ENCODE measurements at places on chromosomes 13 and 19.
A peak's percentile ranks its signal among the peaks of the same experiment; 100 is the strongest.

DNA sequence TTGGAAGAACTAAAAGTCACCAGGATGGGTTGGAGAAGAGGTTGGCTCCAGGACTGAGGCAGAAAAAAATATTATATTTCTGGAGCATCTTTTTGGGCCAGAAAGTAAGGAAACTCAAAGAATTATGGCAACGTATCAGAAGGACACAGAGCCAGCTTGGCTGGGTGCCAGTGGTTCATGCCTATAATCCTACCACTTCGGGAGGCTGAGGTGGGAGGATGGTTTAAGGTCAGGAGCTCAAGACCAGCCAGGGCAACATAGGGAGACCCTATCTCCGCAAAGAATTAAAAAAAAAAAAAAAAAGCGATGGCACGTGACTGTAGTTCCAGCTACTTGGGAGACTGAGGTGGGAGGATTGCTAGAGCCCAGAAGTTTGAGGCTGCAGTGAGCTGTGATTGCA, 108.1 kb downstream of the GADD45B start:
- no peak for DNase-seq

DNA sequence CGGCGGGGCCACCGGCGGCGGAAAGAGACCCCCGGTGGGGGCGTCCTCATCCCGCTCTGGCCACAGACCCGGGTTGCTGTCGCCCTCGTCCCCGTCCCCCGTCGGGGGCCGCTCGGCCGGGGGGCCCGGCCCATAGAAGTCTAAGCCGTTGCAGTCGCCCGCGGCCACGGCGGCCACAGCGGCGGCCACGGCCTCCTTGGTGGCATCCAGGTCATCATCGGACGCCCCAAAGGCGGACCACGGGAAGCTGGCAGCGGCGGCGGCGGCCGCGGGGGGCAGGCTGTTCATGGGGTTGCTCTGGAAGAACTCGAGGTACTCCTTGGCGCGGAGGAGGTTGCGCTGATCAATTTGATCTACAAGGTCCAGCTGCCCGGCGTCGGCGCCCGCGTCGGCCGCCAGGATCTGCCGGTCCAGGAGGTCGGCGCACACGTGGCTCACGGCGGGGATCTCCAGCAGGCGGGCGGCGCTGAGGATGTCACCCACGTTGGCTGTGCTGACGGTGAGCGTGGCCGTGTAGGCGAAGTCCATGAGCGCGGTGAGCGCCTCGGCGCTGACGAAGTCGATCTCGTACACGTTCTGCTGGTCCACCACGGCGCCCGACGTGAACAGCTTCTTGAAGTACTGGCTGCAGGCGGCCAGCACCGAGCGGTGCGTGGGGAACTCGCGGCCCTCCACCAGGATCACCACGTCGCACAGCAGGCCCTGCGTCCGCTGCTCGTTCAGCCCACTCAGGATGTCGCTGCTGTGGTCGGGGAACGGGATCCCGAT, 12.1 kb downstream of the ZBTB7A start:
- DNase-seq: no peak

GRCh38 chr13:35979361-35979951, 151.7 kb downstream of the DCLK1 start:
- DNase-seq: no peak

DNA sequence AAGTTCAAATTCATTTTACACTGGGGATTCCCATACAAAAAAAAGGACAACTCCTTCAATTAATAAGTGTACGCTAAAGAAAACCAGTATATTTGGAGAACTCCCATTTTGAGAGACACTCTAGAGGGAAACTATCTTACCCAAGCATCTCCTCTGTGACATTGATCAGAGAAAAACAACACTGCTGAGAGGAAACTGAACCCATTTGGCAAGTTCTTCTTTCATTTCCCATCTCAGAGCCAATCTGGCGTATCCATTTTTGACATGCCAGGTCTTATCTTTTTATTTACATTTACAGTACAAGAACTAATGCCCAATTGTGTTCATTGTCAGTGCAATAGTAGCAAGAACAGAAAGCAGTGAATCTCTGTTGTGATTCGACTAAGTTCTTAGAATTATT, 30.1 kb downstream of the LIG4 start:
- no peak for DNase-seq

GRCh38 chr13:97284558-97284957, 62.4 kb downstream of the MBNL2 start:
- DNase-seq: no peak

GRCh38 chr19:28185646-28186045, 1027.3 kb downstream of the UQCRFS1 start:
- no peak for DNase-seq

DNA sequence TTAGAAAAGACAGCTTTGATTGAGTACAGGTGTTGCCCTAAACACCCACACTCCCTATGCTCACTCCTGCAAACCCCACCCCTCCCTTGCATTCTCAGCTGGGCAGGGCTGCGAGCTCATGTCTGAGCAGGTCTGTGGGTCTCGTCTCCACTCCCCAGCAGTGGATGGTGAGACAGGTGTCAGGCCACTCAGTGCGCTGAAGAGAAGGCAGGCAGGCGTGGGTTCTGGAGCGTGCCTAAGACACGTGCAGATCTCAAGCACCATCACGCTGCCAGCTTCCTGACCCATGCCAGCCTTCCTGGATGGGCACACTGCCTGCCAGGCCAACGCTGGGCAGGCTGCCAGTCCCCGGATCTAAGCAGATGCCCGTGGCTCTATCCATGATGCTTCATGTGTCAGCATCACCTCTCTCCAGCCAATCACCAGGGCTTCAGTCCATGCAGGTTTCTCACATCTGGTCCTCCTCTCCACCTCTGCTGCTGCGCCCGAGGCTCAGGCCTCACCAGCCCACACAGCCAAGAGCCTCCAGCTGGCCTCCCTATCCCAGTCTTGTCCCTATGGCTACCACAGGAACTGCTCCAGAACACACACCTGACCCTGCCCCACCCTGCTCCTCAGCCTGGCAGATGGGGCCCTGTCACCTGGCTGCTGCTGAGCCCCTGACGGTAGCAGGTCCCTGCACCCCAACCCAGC, 42.6 kb downstream of the EPS15L1 start:
- no peak for DNase-seq

- no peak for DNase-seq
Observed at GRCh38 chr13:109821103-109821502, 34.7 kb upstream of the IRS2 start.

DNA sequence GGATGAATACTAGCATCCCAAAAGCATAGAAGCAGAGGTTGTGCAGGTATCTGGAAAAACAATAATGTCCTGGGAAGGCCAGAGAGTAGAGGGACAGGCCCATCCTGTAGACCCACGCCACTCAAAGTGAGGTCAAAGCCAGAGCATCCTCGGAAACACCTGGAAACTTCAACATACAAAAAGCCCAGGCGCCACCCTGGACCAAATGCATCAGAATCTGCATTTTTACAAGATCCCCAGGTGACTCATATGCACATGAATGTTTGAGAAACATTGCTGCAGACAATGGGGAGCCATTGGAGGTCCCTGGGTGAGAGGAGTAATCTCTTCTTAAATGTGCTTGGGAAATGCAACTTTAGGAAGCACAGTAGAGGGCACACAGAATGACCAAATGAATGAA, 684.1 kb downstream of the DIAPH3 start:
- DNase-seq: no peak

- no peak for DNase-seq
Observed at GRCh38 chr19:2602391-2603181, 99.9 kb downstream of the GNG7 start.

- no peak for DNase-seq
Observed at GRCh38 chr13:110216006-110216397, 91.0 kb downstream of the COL4A1 start.

GRCh38 chr13:27966641-27967202, 2.4 kb downstream of the CDX2 start:
- DNase-seq: no peak

- DNase-seq: no peak
Observed at GRCh38 chr19:6402837-6403608, 10.1 kb upstream of the GTF2F1 start.

DNA sequence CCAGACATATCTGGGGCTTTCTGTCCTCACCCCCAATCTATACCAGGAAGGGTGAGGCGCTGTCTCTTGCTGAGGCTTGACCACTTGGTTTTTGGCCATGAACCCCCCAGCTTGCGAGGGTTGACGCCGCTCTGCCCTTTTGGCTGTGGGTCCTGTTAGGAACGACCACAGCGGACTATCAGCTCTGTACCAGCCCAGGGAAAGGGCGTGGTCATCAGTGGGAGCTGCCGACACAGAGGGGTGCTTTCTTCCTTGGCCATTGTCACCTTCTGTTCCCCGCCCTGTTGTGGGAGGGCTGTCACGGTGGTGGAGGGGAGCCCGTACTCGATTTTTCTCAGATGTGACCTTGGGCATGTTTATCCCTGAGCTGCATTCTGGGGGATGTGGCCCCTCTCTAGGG, 5.7 kb downstream of the DCAF15 start:
- DNase-seq: peak; percentile 88

DNA sequence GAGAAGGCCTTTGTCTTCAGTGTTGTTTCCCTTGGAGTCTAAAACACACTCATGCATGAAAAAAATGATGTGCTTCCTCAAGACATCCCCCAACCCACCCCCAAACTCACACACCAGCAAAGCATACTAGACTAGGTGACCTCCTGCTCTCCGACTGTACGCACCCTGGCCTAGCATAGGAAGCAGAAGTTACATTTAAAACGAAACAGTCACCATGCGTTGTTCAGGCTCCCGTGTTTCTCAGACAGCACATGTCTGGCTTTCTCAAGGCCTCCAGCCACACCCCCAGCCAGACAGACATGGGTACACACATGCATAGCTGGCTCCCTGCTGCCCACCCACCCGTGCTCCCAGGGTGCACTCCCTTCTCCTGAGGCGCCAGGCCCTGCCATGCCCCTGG, 28.7 kb upstream of the C1QTNF9 start:
- no peak for DNase-seq

GRCh38 chr13:30165071-30165470, 142.3 kb downstream of the KATNAL1 start:
- no peak for DNase-seq

- peak; percentile 7 for DNase-seq
Observed at GRCh38 chr13:43544631-43545030, 242.1 kb downstream of the ENOX1 start.

DNA sequence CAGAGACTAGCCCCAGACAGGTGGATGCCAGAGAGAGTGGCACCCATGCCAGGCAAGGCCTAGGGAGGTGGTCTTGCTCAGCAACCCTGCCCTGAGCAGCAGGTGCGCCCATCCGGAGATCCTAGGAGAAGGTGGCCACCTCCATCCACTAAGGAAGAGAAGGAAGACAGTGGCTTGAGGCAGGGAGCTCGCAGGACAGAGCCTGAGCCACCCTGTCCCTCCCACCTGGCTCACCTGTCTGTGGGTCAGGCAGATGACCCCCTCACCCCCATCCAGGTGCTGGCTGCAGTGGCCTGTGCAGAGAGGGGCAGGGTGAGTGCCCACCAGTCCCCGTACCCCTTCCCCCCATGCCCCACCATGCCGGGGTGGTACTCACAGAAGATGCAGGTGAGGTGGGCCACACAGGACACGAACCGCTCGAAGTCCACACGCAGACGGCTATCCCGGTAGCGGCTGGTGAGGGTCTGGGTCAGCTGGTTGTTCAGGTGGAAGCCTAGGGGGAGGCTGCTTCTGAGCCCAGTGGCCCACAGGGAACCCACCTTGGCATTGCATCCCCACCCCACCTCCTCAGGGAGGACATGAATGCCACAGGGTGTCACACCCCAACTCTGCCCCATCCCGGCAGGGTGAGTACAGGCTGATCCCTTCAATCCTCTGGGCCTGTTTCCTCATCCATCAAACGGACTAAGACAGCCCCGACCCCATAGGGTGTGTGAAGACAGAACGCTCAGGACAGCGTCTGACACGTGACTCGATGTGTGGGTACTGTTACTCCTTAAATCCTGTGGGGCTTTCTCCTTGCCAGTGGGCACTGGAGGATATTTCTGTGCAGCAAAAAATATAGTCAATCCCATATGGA, 13.3 kb downstream of the CAPN12 start:
- no peak for DNase-seq

- peak; percentile 73 for DNase-seq
Observed at GRCh38 chr13:20891034-20891433, 11.5 kb downstream of the XPO4 start.

GRCh38 chr13:113665597-113666328, 1.3 kb upstream of the GRK1 start:
- no peak for DNase-seq

GRCh38 chr19:15332311-15332996, at the start of gene BRD4:
Gene BRD4 (minus strand): TSS chr19:15332539. CDS start chr19:15273099, 59,440 bp downstream.
- DNase-seq: peak; percentile 80

DNA sequence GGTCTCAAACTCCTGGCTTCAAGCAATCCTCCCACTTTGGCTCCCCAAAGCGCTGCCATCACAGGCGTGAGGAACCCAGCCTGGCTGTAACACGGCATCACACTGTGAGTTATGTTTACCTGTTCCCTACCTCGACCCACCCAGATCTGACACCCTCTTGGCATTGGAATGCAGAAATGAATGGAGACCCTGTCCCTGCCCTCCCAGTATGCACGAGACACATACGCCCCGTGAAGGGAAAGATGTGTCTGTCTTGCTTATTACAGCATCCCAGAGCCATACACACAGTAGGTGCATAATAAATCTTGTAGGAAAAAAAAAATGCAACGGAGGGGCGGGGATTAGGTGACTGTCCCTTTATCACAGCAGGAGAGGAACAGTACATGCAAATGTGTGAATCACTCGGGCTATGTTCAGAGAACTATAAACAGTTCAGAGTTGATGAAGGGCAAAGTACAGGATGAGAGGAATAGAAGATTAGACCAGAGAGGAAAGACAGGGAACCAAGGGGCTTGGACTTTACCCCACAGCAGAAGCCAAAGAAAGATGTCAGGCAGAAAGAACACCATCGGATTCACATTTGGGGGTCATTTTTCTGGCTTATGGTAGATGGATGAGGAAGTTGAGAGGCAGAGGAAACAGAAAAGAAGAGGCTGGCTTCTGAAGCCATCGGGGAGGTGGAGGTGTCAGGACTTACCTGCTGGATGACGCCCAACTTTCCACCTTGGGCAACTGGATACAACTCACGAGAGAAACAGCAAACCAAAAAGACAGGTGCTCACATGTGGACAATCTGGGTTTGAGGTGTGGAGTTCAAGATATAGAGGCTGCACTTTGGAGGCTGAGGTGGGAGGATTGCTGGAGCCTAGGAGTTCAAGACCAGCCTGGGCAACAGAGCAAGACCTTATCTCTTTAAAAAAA, 94.3 kb downstream of the INSR start:
- DNase-seq: peak; percentile 31

GRCh38 chr13:102657630-102658029, 37.2 kb downstream of the METTL21C start:
- peak; percentile 25 for DNase-seq

DNA sequence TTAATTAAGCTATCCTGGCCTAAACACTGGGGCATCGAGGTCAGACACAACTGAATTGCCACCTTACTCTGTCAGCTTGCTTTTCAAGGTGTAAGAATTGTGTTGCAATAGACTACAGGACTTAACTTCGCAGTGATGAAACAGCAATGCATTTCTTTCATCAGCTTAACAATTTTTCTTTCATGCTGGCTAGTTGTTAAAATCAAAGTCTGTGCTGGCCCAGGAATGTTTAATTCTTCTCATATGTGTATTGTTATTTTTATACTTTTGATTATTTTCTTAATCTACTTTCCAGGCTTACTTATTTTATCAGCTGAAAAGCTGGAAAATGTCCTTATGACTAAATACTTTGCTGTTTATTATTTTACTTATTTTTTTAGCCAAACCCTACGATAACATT, 79.7 kb downstream of the EFNB2 start:
- DNase-seq: no peak

All from hematopoietic multipotent progenitor cell treated with erythropoietin and hydrocortisone succinate and interleukin-3 and kit ligand, for 4 days (in vitro differentiated cells).